ENCODE measurements at places on chromosomes 12 and 14. TPM values are rescaled to one million over a fixed set of nuclear protein-coding genes. Genes with fewer than 3 reads are reported as not detected.

DNA sequence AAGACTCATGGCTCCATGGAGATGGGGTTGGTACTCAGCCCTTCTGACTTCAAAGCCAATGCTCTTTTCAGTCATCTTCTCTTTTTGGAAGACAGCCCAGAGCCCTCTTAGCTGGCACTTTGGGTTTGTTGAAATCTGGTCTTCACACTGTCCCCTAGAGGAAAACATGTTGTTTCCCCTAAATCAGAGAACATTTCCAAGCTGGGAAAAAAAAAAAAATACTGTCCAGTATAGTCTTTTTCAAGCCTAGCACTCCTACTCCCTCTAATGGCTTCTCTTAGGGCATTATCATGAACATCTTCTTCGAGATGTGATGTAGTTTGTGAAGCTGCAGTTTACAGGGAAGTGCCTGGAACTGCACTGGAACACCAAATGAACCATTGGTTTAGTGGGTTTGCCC lies 3.0 kb upstream of the ZC3H14 start:
- no peak for DNase-seq

Gene SPIC
- not detected for total RNA-seq

GRCh38 chr12:124621296-124621660 lies 53.9 kb upstream of the NCOR2 start:
- DNase-seq: peak; percentile 84

DNA sequence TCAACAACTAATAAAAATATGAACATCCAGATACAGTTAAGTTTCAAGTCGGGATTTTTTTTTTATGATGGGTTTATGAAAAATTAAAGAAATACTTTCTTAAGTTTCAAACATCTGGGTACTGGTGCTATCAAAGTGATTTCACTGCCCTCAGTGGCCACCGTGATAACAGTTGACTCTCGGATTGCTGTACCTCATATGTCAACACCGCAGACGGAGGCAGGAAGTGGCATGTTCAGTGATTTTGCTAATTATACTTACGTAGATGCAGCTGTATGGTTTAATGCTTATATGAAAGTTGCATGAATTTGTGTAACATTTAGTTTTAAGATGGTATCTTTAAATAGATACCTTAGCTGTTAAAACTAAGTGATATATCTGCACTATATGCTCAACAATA lies 20.8 kb upstream of the FBLN5 start:
- no peak for DNase-seq

DNA sequence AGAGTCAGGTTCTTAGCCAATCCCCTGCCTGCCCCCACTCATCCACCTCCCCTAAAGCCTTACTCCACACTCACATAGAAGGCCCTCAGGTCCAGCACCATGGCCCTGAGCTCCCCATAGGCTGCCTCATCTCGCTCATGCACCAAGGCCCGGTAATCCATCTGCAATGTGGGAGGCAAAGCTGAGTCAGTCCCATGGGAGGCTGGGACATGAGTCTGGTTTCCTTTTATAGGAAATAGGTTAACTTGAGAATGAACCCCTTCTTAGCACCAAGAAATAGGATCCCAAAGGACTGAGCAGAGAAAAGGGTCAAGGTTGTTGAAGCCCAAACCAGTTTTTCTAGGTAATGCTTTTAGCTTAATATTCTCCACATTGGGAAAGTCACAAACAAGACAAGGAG lies 2.1 kb upstream of the EMC9 start:
- no peak for DNase-seq

Gene IFT81
- total RNA-seq: 8.1 TPM

GRCh38 chr12:107468182-107468581 lies 217.4 kb upstream of the PWP1 start:
- DNase-seq: no peak

Gene ACYP1
- total RNA-seq: 11.7 TPM

Gene IQSEC3
- total RNA-seq: 2.3 TPM

GRCh38 chr12:46534327-46534840 lies 161.8 kb upstream of the SLC38A2 start:
- no peak for DNase-seq

GRCh38 chr14:32594766-32595165 lies 265.7 kb downstream of the AKAP6 start:
- DNase-seq: no peak

Gene TRHDE
- total RNA-seq: 1.3 TPM

DNA sequence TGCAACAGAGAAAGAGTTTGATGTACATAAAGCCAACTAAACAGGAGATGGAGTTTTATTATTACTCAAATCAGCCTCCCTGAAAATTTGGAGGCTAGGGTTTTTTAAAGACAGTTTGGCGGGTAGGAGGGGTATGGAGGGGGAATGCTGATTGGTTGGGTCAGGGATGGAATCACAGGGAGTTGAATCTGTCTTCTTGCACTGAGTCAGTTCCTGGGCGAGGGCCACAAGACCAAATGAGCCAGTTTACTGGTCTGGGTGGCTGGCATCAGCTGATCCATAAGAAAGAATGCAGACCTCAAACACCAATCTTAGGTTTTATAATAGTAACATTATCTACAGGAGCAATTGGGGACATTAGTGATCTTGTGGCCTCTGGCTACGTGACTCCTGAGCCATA lies 64.9 kb downstream of the RIN3 start:
- DNase-seq: no peak

- no peak for DNase-seq
Measured at GRCh38 chr12:25979059-25979458, 20.6 kb downstream of the RASSF8 start.

Gene NUDT14
- 33.9 TPM for total RNA-seq

DNA sequence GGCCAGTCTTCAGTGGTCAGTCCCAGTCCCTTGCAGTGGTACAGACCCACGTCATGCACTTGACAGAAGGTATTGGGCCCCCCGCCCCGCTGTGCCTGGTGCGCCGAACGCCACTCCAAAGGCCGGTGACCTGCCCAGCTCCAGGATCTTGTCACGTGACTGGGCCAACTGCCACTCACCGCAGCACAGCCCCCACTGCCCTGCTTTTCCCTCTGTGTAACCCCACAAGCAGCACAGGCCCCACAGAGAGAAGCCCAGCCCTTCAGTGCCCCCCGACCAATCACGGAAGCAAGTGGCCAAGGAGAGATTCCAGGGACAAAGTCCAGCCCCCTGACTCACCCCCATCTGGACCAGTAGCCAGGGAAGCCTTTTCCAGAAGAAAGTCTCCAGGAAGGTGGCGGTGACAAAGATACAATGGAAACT lies 498 bp downstream of the GPR132 start:
- peak; percentile 76 for DNase-seq

DNA sequence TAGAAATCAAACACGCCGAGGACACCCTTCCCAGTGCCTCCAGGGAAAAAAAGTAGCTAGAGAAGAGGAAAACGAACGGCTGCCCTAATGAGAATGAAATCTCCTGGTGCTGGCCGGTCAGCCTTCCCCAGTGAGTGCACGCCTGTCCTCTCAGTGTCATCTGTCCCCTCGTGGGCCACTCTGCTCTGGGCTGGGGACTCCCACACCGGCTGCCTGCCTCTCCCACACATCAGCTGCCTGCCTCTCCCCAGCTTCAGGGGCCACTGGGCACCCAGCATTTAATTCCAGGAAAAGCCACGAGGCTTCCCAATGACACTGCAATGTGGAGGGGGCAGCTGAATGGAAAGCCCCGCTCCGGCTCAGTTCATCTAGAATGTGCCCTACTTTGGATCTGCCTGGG lies 59.0 kb downstream of the CCDC85C start:
- no peak for DNase-seq

- peak; percentile 62 for DNase-seq
Measured at GRCh38 chr14:103698380-103699260, 16.6 kb downstream of the XRCC3 start.

Gene KRT71
- total RNA-seq: not detected

Gene LIN7A
- 13.7 TPM for total RNA-seq

- DNase-seq: no peak
Measured at GRCh38 chr14:101878822-101879528, 85.4 kb upstream of the DYNC1H1 start.

GRCh38 chr12:26627335-26627734 lies 205.7 kb downstream of the ITPR2 start:
- no peak for DNase-seq

- no peak for DNase-seq
Measured at GRCh38 chr14:81476816-81477215, 56.8 kb downstream of the SEL1L start.

- no peak for DNase-seq
Measured at GRCh38 chr12:104496336-104496735, 39.6 kb downstream of the CHST11 start.

GRCh38 chr12:6376870-6377666 lies 1.7 kb upstream of the SCNN1A start:
- DNase-seq: no peak

Gene VCPKMT
- total RNA-seq: 3.2 TPM

DNA sequence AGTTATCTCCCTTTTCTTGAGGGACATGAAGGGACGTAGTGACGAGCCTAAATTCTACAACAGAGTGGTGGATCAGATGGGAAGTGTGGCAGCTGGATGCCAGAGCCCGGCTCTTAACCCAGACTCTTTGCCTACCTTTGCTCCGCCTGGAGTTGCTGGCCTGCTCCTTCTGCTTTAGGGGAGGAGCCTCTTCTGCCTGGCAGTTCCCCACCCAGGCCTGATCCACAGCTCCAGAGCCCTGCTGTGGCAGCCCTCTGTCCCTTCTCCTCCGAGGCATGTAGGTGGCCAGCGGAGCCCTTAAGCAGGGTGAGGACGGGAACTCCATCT lies 2.3 kb upstream of the PRPH start:
- no peak for DNase-seq

GRCh38 chr12:122117979-122118378 lies 39.4 kb downstream of the MLXIP start:
- no peak for DNase-seq

Gene MIP
- total RNA-seq: not detected

Gene INHBC
- not detected for total RNA-seq

Gene NTF3
- total RNA-seq: 0.78 TPM

Measured in Right ventricle myocardium inferior (tissue), 1 donor.